ENCODE measurements at places on chromosomes 1 and 21.

DNA sequence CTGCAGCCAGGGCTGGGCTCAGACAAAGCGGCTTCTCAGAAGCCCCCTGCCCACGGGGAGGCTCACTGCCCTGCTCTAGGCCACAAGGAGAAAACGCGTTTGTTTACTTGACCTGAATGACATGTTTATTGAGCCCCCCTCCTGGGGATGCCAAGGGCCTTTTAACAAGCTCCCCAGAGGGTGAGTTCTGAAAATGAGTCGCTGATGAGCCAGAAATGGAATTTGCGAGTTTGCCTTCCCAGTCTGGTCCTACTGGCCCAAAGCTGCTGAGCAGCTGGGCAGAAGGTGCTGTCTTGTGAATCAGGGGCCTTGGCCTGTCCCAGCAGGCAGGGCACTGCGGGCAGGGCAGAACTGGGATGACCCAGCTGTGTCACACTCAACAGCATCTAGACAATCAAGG lies 120.6 kb downstream of the SYF2 start:
- DNase-seq: no peak

DNA sequence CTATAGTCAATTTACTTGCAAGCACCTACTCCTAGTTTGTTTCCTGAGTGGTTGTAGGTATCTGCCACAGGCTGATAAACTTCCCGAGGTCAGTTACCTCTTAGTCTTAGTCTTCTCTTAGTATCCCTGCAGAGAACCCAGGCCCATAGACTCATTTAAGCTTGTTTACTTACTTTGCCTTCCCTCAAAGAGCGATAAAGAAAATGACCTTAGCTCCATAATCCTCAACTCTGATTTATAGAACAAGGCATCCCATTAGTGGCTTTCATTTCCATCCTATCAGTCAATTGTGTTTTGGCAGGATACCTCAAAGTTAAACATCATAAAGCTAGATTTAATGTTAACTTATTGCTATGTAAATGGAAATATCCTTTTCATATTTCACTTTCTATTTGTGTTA lies 119.7 kb downstream of the UCHL5 start:
- no peak for DNase-seq

GRCh38 chr1:155622191-155622590 lies 12.2 kb downstream of the MSTO1 start:
- no peak for DNase-seq

- no peak for DNase-seq
Observed at GRCh38 chr1:213684454-213684853, 303.3 kb upstream of the PROX1 start.

DNA sequence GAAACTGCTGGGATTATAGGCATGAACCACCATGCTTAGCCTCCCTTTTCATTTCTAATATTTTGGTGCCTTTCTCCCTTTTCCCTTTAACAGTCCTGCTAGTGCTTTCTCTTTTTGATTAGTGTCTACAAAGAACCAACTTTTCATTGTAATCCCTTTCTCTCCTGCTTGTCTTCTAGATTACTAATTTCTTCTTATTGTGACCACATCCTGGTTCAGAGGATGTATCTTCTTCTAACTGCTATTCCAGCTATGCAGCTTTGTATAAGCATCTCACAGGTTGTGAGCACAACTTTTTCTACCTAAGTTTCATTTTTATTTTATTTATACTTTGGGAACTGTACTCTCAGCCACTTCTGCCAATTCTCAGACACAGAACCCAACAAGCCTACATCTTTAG lies 14.7 kb downstream of the ZNF648 start:
- no peak for DNase-seq

- DNase-seq: no peak
Observed at GRCh38 chr1:39268112-39268581, 63.7 kb downstream of the MACF1 start.

DNA sequence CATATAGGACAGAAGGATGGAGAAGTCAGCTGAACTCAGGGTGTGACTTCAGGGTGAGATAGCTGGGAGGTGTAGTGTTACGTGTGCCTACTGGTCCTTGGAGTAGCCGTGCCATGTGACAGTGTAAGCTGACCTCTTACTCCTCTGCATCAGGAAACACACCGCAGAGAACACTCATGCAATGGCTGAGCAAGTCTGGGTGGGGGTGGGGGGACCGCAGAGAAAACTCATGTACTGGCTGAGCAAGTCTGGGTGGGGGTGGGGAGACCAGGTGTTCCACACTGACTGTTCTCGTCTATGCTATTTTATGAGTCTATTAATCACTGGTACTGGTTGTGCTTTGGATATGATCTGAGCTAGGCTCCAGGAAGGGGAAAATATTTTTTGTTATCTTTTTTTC lies 233.1 kb downstream of the PAPPA2 start:
- no peak for DNase-seq

DNA sequence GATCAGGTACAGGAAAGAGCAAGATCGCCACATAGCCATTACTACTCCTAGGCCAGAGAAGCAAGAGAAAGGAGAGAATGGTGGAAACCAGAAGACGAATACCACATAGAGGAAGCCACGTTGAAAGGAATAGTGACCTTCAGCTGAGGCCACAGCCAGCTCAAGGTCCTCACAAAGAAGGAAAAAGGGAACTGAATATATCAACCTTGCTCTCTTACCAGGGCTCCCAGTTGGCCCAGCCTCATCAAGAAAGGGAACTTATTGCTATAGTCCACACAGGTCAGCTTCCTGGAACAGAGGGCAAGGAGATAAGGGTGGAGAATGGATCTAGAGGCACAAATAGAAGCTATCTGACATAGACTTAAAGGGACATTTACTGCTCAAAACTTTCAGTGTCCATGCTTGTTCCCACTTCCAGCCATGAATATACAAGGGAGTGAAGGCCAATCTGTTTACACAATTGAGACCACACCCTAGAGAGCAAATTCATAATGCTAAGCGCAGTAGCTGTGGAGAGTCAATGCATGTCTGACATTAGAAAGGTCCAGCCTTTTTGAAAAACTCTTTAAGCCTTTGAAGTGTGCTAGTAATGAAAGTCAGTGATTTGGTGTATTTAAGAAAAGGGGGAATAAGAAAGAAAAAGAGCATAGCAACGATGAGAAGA lies 120.7 kb upstream of the ZC3H11B start:
- no peak for DNase-seq

GRCh38 chr1:35243691-35244090 lies 24.8 kb upstream of the ZMYM4 start:
- no peak for DNase-seq

DNA sequence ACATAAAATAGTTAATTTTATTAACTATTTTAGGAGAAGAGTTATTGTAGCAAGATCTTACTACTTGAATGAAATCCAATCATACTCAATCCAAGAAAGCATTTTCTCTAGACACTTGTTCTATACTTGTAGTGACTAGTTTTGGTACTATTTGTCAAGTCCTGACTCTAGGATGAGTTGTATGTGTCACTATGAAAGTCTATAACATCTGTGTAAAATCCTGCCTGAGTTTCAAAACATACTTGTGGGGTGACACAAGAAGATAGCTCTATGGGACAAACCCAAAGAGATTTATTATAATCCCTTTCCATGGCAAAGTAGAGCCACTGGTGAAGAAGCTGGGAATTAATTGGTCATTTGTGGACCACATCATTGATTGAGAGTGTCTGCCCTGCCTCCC lies 1042.2 kb upstream of the ADGRL4 start:
- no peak for DNase-seq

DNA sequence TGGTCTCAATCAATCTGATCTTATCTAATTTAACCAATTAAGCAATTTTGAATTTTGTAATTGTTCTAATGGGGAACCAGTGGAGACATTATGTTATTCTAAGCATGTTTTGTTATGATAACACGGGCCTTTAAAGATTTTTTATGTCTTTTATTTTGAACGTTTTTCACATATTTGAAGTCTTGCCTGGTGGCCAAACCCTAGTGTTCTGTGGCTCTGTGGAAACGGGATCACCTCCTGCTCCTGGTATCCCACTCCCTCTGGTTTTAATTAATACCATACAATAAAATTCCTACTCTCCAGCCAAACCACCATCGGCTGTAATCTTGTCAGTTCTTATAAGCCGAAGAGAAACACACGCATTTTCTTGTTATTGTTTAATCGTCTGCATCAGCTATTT lies 22.9 kb upstream of the LMO4 start:
- DNase-seq: no peak

DNA sequence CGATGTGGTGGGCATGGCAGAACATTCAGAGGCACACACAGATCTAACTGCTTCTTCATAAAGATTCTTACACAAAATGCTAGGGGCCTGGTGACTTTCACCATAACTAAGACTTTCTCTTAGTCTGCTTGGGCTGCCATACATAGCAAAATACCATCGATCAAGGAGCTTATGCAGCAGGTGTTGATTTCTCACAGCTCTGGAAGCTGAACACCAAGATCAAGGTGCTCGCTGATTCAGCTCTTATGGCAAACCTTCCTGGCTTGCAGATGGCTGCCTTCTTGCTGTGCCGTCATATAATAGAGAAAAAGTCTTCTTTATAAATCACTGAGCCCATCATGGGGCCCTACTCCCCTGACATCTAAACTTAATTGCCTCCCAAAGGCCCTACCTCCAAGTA lies 487.3 kb downstream of the AJAP1 start:
- no peak for DNase-seq

GRCh38 chr1:156504438-156504813 lies 3.9 kb upstream of the MEF2D start:
- no peak for DNase-seq

- DNase-seq: no peak
Observed at GRCh38 chr21:45554477-45555175, 12.4 kb upstream of the SLC19A1 start.

- DNase-seq: no peak
Observed at GRCh38 chr1:179757933-179758332, 14.8 kb downstream of the FAM163A start.

DNA sequence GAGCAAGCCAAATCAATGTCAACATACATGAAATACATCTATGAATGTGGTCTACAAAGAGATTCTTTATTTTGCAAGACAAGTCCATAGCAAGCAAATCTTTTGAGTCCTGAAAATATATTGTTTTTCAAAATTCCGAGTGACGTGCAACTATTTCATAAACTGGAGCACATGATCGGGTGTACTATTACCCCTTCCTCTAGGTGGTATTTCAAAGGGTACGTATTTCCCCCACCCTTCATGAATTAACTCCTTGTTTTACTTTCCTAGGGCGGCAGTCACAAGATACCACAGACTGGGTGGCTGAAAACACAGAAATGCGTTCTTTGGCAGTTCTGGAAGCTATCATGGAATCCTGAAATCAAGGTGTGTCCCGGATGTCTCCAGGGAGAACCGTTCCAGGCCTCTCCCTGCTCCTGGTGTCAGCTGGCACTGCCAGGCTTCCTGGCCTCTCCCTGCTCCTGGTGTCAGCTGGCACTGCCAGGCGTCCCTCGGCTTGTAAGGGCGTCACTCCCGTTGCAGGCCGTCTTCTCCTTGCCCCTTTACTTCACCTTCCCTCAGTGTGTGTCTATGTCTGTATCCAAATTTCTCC lies 55.3 kb downstream of the RIPK4 start:
- DNase-seq: no peak

GRCh38 chr1:241787691-241788090 lies 60.3 kb upstream of the EXO1 start:
- DNase-seq: no peak

- DNase-seq: no peak
Observed at GRCh38 chr1:195697130-195697529, 911.1 kb downstream of the KCNT2 start.

- no peak for DNase-seq
Observed at GRCh38 chr1:92031281-92032110, 1.7 kb downstream of the EPHX4 start.

DNA sequence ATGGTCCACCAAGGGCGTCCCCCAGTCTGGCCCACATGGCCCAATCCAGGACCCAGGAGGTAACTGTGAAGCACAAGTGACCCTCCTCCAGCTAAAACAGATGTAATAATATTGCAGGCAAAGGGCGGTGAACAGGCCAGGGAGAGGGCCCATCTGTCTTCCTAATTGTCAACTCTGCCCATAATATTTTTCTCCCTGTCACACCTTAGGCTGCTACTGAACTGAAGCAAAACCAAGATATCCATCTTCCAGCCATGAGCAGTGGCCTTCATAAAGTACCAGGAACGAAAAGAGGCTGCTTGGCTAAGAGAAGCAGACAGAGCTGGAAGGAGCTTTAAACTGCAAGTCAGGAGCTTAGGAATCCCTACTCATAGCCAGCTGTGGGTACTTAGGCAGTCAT lies 3.1 kb downstream of the KANK4 start:
- DNase-seq: no peak

- DNase-seq: no peak
Observed at GRCh38 chr1:40593449-40594186, 62.2 kb downstream of the ZNF684 start.

GRCh38 chr1:82346141-82346540 lies 545.4 kb downstream of the ADGRL2 start:
- DNase-seq: no peak

DNA sequence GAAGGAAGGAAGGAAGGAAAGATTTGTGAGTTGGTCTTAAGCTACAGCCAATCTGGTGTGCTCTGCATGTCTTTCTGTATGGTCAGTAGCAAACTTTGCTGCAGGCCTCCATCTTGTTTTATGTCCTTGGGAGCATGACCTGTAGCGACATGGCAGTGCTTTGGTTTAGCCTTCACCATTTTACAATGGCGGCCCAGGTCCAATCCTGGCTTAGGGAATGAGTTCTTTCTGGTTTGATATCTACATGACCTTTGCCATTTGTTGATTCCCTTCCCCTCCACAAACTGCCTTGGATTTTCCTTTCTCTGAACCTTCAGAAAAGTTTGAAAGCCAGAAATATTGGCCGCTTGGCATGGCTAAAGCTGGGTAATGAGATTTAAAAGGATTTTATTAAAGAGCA lies 30.5 kb upstream of the TSPEAR start:
- no peak for DNase-seq

DNA sequence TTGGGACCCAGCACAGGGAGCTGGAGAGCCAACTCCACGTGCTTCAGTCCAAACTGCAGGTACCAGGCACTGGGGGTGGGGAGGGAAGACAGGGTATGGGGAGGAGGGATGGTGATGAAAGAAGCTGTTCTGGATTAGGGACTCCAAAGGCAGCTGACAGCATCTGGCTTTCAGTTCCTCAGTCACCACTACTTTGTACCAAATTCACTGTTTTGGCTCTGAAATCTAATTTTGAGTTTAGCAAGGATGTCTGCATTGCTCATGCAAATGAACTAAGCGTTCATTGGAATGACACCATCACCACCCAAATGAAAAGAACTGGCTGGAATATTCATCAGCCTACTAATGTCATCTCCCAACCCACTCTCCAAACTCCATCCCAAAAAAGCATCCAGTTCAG lies 8.7 kb downstream of the C1orf74 start:
- no peak for DNase-seq

GRCh38 chr1:151401860-151402259 lies 2.5 kb downstream of the PSMB4 start:
- DNase-seq: no peak

DNA sequence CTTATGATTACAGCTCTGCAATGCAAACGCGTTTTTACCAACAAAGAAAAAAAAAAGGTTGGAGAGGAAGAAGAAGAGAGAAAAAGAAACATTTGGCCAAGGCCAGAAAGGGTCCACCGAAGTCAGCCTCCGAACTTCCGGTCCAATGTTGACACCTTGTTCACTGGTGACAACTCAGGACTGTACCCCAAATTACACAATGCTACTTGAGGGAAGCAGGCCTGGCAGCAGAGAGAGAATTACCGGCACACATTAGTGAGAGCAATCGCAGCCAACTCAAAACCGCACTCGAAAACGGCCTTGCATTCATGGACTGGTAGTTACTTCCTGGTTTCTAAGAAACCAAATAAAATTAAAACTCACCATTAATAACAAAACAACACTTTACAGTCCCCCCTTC lies 652.5 kb downstream of the KIF26B start:
- DNase-seq: no peak
